ENCODE measurements at places on chromosomes 4 and X.

DNA sequence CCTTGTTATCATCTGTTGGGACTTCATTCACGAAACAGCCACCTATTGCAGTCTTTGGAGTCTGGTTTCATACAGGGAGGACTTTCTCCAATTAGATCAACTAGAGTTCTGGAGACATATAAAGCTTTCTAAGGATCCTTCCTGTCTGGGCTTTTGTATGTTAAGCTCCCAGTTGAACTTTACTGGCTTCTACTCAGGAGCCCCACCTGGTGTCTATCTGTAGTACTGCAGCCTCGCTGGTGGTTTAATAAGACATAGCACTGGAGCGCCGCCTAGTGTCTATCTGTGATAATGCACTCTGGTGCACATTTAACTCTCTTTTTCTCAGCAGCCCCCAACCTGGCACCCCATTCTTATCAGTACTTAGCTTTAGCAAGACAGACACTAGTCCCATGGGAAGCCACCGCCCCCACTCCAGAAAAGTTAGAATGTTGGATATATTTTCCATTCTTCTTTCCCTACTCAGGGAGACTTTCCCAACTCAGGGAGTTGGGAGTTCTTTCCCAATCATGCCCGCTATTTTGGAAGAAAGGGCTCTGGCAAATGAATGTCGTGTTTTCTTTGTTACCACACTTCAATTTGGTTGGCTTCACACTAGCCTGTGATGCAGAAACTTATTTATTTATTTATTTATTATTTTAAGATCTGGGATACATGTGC lies 36.9 kb upstream of the SYTL4 start:
- peak; percentile 38 for DNase-seq

DNA sequence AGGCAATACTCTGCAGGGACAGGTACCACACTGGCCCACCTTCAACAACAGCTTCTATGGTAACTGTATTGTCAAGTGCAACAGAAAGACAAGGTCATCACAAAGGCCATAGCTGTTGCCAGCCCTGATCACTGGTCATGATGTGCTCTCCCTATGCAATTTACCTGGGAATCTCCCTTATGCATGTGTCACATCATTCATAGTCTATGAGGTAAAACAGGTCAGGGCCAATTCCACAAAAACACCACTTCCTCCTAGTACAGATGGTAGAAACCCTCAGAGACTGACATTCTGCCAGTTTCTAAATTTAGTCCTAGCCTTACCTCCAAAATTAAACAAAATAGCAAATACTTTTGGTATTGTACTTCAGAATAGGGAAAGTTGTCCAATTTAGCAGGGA lies 132.8 kb downstream of the MGST2 start:
- DNase-seq, result no peak

DNA sequence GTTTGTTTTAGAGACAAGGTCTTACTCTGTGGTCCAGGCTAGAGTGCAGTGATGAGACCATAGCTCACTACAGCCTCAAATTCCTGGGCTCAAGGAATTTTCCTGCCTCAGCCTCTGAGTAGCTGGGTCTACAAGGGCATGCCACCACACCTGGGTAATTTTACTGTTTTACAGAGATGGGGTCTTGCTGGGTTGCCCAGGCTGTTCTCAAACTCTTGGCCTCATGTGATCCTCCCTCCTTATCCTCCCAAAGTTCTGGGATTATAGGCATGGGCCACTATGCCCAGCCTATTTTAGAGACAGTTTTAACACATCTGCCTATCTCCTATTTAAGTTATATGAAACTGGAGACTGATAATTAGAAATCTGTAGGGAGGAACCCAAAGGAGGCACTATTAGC lies 53.8 kb downstream of the SPRY1 start:
- DNase-seq, result no peak

DNA sequence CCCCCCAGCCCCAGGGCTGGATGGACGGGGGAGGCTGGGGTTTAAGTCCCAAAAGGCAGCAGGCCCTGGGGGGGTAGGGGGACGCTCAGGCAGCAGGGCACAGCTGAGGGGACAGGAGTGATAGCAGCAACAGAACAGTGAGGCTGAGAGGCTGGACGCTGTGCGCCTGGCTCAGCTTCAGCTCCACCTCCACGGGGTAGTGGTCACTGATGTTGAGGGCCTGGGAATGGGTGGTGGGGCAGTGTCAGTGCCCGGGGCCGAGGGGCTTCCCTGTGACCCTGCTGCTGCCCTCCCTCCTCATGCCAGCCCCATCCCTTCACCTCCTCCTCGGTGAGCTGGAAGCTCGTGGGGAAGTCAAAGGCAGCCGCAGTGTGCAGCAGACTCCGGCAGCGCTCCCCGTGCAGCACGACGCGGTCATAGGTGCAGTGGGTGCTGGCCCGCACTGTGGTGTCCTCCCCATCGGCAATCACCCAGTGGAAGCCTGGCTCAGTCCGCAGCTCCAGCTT lies 4.5 kb downstream of the RPL10 start:
- DNase-seq, result no peak

- no peak for DNase-seq
These were observed at the start of gene TREX2 for GRCh38 chrX:153445856-153446635. Gene TREX2 (minus strand): TSS chrX:153446056. CDS start chrX:153445430, 626 bp downstream.

- DNase-seq, result no peak
These were observed 18.1 kb downstream of the OFD1 start for GRCh38 chrX:13752646-13753045.

DNA sequence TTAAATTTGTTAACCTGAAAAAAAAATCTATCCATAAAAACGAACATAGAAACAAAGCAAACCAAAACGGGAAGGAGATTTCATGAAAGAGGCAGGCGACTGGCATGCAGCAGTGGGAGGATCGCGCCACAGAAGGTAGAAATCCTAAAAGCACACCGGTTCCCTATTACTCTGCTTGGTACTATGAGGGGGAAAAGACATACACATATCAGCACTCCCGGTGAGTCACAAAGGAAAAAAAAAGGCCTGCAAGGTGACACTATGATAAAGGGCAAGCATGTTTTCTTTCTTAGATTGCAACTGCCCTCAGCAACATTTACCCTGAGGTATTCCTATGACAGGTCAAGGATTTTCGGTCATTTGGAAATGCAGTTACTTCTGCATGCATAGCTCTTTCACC lies 60.6 kb upstream of the NAP1L5 start:
- no peak for DNase-seq

GRCh38 chr4:14254252-14254651 lies 626.7 kb upstream of the BOD1L1 start:
- peak; percentile 21 for DNase-seq

DNA sequence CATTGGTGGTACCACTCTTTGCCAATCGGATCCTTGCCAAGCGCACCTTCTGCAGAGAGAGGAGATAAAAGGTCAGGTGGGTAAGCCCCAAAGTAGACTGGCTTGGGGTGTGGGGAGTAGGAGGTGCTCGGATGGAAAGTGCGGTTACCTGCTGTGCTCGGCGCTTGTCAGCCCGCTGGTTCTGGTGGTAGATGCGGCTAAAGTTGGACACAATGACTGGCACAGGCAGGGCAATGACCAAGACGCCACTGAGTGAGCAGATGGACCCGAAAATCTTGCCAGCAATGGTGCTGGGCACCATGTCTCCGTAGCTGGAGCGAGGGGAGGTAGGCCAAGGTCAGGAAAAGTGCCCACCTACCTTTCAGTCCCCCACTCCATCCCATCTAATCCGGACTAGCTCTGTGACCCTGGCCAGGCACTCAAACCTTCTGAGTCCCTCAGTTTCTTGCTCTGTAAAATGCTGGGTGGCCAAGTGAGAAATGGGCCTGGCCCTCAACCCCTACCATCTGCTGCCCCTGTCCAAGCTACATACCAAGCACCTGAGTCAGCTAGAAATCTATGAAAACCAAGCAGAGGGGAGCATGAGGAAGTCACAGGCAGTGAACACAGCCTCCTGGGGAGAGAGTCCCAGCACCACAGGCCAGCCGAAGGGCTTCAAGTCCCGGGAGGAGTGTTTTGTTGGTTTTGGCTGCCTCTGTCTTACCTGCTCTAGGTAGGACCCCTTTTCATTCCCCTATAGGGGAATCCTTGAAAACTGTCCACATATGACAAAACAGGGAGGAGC lies 4.7 kb downstream of the KCND1 start:
- DNase-seq, result no peak

DNA sequence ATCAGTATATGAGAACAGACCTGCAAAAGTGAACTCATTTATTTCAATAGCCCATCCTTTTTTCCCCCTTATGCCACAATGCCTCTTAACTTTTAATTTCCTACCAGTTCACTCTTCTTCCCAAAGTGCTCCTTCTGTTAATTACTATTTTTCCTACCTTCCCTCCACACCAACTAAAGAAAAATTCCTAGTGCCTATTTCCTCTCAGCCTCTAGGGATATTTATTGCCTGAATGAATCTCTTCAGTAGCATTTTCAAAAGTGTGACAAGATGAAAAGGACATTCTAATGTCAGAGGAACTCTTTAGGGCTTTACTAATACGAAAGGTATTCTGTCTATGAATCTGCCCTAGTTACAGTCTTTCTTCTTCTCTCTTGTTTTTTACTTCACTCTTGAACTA lies 181.1 kb upstream of the SPRY1 start:
- no peak for DNase-seq

DNA sequence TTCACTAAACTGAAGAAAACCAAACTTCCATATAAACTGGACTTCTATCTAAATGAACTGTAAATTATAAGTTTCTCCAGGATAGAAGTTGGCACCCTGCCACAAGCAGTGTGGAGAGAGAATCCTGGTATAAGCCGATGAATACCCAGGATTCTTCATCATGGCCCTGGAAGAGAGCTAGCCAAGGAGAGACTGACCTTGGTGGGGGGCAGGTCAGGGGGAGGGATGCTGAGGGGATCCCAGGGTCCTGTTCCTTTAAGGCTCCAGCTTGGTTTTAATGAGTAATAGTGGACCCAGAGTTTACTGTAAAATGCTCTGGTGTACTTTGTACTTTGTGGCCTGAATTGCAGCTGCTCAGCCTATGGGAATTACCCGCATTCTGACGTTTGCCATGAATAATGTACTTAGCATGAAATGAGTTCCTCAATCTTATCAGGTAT lies 16.9 kb downstream of the RASSF6 start:
- no peak for DNase-seq

- DNase-seq, result no peak
These were observed 464.4 kb upstream of the BOD1L1 start for GRCh38 chr4:14091966-14092365.

GRCh38 chr4:110034026-110034393 lies 121.3 kb downstream of the EGF start:
- no peak for DNase-seq

DNA sequence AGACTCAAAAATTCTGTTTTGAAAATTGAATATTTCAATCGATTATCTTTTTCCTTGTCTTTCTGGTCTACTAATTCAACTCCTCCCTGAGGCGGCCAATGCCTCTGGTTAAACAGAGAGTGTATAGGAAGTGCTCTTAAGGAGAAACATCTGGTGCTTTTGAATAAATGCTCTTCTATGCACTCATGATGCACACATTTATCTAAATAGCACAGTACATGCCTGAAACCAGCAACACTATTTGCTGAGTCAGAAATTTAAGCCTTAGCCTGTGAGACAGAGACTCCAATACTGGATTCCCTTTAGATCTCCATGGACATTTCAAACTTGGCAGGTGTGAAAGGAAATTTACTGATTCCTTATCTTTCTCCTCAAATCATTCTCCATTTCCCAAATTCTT lies 118.6 kb downstream of the SLIT2 start:
- DNase-seq, result no peak

DNA sequence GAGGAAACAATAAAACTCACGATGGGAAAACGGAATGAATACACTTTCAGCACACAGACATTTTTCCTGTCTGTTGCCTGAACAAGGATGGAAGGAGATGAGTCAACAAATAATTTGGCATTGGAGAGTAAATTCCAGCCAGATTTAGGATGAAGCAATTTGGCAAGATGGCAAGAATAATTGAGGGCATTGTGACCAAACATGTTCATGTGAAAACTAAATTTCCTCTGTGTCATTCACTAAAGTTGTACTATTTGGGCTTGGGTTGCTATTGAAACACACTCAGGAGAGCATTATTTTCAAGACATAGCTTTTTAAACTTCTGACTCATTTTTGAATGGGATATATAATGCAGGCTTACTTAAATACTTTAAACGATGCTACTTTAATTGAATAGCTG lies 1614.4 kb downstream of the PCDH19 start:
- peak; percentile 23 for DNase-seq

DNA sequence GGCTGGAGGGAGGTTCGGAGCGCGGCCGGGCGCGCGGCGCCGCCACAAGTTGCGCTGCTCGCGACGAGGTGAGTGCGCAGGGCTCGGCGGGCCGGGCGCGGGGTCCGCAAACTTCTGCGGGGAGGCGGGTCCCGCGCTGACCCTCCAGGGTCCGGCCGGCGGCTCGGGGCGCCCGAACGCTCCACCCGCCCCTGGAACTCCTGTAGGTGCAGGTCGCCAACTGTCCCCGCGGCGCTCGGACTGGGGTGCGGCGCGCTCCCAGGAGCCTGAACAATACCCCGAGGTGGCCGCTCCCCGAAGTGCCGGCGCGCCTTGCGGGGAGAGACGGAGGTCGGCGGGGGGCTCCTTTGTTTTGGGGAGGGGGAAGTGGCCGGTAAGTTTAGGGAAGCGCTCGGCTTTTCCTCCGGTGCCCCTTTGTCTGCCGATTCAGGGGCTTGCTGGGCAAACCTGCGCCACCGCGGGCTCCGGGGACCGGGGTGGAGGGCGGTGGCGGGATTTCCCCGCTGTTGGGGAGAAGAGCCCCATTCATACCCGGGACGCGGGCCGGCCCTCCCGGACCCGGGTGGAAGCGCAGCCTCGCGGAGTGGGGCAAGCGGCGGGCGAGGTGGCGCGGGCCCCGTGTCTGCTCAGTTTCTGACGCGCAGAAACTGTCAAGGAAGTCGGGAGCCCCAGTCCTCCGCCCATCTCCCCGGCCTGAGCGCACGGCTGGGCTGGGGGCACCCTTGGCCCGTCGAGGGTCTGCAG lies 694 bp downstream of the TBL1X start:
- no peak for DNase-seq

DNA sequence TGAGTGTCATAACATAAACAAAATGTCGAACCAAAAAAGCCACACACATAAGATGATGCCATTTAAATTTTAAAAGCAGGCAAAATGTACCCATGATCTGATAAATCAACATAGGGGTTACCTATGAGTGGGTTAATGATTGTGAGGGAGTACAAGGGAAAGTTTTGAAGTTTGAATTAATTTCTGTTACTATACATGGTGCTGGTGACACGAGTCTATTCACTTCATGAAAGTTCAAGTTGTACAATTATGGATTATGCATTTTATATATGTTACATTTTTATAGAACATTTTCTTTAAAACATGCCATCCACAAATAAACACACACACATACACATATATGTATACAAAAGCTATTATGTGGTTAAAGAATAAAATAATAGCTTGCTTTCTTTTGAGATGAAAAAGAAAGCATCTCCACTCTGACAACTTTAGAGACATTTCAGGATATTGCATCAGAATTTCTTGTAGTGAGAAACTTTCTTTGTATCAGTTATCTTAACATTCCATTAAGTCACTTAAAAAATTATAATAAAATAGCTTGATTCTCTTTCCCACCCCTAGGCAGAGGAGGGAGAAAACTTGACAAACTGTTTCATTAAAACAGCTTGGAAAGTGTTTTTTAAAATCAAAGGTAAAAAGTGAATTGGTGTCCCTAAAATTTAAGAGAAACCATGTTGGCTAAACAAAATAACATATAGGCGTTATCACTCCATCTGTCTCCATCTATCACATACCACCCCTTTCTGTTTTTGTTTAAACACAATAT lies 891.8 kb upstream of the NDST4 start:
- DNase-seq, result no peak
